ENCODE measurements at places on chromosomes 16 and 17.
A peak's percentile ranks its signal among the peaks of the same experiment; 100 is the strongest.

DNA sequence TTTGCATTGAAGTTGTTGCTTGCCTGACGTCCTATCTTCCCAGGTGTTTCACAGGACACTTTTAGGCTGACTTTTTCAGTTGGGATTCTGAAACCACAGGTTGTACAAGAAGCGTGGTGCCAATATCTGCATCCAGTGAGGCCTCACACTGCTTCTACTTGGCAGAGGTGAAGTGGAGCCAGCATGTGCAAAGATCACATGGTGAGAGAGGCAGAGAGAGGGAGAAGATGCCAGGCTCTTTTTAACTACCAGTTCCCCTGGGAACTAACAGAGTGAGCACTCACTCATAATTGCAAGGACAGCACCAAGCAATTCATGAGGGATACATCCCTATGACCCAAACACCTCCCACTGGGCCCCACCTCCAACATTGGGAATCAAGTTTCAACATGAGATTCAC is 5.8 kb upstream of the ABCA6 start:
- no peak for DNase-seq

DNA sequence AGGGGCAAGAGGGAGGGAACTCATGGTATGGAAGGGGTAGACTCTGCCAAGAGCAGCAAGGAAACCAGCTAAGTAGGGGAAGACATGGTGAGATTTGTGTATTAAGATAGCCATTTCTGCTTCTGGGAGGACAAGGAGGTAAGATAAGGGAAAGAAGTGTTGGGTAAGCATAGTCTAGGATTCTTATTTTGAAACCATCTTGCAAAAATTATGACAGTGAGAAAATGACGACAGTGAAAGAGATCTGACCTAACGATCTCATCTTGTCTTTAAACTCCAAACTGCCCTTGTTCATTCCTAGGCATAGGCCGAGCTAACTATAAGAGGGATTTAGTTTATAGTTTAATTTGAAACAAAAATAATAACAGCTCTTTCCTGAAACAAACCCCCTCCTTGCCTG is 5.6 kb upstream of the RBL2 start:
- no peak for DNase-seq

GRCh38 chr17:29549177-29549923 is 17.5 kb downstream of the ABHD15 start:
- no peak for DNase-seq

DNA sequence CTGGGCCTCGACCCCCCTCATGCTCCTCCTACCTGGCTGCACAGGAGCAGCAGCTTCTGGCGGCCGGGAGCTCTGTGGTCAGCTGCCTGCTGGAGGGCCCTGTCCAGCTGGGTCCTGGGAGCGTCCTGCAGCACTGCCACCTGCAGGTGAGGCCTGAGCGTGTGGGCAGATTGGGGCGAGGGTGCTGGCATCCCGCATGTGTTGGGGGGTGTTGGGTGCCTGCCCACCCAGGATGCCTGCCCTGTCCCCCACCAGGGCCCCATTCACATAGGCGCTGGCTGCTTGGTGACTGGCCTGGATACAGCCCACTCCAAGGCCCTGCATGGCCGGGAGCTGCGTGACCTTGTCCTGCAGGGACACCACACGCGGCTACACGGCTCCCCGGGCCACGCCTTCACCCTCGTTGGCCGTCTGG is 16.5 kb downstream of the FCSK start:
- no peak for DNase-seq

DNA sequence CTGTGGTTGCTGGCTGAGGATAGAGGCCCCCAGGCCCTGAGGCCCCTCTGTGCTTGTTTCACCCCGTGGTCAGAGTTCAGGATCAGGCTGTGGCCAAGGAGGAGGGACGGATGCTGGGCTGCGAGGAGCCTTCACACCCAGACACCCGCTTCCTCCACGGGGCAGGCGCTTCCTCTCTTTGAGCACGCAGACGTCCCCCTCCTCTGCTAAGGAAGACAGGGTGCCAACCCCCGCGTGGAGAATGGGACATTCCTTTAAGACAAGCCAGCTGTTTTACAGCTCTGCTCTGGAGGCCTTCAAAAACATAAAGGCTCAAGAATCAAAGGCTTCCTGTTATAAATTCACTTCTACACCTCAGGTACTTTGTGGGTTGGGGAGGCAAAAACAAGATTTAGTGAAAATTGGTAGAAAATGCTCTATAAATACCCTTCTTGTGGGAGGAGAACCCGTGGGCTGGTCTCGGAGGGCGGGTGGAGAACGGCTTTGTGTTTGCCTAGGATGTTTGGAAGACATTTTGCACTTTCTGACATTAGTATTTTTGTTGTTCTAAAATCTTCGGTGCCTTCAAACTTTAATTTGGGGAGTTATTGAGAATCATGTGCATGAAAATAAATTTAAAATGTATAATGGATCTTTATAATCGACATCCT is 60.8 kb upstream of the FOXF1 start:
- no peak for DNase-seq

DNA sequence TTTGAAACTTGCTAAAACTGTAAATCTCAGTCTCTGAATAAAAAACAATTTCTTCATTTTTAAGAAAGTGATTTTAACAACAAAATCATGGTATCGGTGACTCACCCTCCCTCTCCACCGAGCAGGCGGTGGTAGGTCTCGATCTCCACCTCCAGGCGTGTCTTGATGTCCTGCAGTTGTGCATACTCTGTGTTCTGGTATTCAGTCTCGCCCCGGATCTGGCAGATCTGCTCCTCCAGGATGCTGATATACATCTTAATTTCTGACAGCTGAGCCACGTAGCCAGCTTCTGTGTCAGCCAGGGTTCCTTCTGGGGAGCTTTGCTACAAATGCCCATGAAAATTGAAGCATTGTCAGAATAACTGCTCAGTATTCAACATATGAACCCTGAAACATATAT is 15.4 kb upstream of the KRT24 start:
- DNase-seq, result no peak

DNA sequence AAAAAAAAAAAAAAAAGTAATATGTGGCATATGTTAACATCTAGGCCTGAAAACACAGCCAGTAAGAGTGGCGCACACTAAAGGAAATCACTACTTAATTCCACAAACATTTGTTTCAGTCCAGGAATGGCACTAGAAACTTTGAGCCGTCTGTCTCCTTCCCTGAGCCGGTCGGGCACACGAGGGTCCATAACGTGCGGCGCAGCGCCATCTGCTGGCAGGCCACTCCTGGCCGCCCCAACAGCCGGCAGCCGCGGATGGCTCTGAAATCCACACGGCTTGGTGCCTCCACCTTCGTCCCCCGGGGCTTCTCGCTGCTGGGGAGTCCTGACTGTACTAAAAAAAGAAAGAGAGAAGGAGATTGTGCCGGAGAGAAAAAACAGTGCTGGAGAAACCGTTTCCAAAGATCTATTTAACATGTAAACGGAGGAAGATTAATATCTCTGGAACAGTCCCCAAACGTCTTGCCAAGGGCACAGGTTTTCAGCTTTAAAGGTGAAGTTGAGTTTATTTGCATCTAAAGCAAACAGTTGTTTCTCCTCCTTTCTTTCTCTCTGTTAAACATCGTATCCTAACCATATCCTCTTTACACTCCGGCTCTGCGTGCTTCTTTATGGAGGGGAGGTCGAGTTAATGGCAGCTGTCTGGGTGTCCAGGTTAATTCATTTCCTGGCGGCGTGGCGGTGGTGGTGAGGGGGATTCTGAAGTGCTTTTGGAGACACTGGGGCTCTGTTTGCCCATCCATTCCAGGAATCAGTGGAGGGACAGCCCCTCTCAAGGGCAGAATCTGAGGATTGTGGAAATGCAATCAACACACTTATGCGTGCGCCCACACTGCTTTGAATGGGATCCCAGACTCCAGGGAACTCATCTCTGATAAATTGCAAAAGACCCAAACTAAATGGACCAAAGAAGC is 611.3 kb upstream of the SALL1 start:
- peak; percentile 46 for DNase-seq

DNA sequence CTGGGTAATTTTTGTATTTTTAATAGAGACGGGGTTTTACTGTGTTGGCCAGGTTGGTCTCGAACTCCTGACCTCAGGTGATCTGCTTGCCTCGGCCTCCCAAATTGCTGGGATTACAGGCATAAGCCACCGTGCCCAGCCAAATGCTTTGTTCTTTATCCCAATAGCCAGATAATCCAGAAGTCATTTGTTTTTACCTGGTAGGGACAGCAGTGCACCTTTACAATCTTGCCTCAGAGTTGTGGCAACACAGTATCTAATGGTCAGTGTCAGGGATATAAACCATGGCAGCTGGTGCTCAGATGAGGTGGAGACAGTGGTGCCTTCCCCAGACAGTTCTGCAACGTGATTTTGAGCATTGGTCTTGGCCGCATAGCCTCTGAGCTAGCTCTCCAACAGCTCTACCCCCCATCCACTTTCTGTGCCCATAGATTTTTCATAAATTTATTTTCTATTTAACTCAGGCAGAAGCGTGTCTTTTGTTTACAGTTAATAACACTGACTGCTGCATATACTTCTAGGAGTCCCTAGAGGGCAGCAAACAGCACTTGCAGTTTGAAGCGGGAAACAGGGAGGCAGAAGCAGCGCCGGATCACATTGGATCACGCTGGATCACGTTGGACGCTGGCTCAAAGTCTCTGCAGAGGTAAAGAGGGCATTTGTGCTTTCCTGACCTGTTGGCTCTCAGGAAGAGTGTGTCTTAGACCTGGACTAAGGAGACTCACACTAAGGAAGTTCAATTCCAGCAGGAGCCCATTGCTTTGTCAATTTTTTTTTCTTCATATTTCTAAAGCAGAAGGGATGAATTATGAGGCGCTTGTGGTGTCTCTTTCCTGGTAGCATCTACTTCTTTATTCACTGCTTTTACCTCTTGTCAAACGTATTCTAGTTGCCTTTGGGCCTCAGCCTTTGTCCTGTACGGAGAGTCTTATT is 5.1 kb upstream of the GGT6 start:
- peak; percentile 64 for DNase-seq
